ENCODE measurements at places on chromosomes 2 and 18.

GRCh38 chr2:225398372-225398771, 1.1 kb upstream of the NYAP2 start:
- peak; percentile 46 for DNase-seq

DNA sequence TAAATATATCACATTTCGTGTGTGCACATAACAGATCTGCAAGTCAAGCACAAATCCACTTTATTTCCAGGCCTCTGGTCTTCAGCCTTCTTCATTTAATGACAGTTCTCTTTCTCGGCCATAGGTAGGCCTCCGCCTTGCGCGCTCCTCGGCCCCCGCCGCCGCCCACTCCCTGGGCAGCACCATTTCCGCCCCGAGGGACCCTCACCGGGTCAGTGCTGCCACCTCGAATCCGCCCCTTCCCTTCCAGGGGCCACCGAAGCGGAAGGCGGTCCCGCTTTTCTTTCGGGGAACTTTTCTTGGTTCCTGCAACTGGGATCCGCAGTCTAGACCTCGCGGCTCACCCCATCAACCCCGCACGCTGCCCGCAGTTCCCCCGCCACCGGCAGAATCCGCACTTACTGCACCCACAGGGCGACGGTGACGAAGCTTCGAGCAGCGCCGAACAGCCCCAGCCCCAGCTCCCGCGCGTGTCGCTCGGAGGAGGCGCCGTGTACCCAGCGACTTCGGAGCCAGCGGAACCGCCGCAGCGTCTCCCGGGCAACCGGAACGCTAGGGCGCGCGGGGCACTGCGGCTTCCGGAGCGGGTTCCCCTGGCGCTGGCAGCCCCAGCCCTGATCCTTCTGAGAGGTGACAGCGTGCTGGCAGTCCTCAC, at the start of gene CDKL4:
CDKL4 (minus strand) TSS at position 502 of the 655 bp plus-strand sequence.
- peak; percentile 32 for DNase-seq

DNA sequence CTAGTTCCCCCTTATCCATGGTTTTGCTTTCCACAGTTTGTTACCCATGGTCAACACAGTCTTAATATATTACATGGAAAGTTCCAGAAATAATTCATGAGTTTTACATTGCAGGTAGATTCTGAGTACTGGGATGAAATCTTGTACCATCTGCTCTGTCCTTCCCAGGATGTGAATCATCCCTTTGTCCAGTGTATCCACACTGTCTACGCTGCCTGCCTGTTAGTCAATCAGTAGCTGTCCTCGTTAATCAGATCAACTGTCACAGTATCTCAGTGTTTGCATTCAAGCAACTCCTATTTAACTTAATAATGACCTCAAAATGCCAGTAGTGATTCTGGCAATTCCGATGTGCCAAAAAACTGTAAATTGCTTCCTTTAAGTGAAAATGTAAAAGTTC, 76.3 kb downstream of the DYNC1I2 start:
- no peak for DNase-seq

DNA sequence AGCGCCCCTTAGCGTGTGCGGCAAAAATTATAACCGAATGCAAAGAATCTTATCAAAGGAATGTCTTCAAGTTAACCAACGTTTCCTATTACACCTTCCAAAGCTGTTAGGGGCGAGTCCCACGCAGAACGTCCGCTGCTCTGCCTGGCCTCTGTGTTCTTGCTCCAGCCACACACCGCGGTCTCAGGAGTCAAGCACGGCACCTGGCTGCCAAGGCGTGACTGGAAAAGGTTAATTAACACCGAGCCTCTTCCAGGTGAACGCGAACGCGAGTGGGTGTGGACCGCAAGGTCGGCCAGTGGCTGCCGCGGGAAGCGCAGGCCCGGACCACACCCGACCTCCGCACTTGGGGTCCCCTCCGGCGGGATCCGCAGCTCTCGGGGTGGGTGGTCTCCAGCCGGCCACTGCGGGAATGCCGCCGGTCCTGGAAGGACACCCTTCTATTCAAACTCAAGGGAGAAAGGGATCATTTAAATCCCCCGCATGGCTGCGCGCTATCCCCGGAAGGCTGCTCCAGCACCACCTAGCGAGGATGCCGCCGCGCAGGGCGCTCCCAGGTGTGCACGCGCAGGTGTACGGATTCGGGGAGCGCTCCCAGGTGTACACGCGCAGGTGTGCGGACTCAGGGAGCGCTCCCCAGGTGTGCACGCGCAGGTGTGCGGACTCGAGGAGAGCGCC, 830 bp downstream of the CYB5A start:
- DNase-seq, result peak; percentile 57

- no peak for DNase-seq
These were observed 420.3 kb downstream of the PTPRM start for GRCh38 chr18:7987284-7987976.

DNA sequence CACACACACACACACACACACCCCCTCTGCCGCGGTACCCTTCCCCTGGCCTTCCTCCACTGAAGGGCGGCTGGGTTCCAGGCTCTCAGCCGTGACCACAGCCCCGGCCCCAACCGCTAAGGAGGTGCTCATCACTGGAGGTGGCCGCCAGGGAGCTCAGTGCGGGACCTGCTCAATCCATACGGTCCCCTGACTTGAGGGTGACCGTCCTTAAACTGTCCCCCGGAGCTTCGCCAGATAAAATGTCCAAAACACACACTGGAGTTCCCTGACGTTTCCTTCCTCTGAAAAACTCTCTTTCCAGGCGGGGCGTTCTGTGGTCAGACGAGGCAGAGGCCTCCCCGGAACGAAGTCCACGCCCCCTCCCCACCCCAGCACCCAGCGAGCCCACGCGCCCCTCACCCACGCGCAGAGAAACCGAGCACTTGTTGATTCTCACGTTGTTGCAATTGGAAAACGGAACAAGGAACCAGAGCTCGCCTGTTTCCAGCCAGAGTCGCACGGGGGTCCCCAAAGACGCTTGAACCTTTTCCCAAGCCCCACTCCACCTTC, 1.4 kb downstream of the MBP start:
- no peak for DNase-seq

DNA sequence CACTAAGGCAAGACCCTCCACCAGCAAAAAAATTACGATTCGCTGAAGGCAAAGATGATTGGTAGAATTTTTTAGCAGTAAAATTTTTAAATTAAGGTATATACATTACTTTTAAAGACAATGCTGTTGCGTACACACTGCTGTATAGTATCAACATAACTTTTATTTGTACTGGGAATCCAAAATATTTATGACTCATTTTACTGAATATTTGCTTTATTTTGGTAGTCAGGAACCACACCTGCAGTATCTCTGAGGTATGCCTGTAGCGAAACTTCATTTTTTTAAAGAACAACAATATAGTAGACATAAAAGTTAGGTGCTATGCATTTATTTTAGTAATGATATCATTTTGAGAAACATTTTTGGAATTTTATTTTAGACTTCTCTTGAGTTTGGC, 57.8 kb downstream of the GALNT1 start:
- no peak for DNase-seq

GRCh38 chr2:9984217-9984739, 32.8 kb downstream of the GRHL1 start:
- no peak for DNase-seq

Measured in DMS153 (cell line).